GM18507 (cell line): ENCODE measurements at places on chromosomes 16 and 17.

DNA sequence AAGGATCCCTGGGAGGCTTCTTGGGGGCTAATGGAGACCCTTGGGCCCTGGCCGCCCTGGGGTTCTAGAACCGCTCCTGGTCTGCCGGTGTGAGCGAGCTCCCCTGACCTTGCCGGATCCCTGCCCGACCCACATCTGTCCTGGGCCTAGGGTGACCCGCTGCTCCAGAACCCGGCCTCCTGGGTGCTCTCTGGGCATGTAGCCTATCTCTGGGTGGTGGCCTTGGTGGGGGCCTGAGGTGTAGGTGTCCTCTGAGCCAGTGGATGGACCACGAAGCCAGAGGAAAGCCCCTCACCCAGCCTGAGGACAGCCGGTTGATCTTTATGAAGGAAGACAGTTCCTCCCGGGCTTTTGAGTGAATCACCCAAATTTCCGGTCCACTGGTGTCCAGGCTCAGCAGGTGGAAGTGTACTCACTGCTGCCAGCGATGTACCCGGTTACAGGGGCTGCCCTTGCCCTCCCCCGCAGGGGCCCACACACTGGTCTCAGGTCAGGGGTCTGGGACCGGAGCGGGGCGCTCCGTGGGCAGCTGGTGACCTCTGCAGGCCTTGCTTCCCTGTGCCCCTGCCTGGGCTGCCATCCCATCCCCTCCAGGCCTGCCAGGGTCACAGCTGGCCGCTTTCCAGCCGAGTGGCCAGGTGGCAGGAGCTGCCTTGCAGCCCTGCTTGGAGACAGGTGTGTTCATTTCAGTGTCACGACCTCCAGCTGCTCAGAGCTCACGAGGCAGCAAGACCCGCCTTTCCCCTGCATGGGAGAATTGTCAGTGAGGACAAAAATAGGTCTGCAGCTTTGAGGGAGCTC is 10.5 kb upstream of the GSE1 start:
- no peak for DNase-seq

GRCh38 chr16:48110982-48111381 is 44.8 kb downstream of the ABCC12 start:
- no peak for DNase-seq

DNA sequence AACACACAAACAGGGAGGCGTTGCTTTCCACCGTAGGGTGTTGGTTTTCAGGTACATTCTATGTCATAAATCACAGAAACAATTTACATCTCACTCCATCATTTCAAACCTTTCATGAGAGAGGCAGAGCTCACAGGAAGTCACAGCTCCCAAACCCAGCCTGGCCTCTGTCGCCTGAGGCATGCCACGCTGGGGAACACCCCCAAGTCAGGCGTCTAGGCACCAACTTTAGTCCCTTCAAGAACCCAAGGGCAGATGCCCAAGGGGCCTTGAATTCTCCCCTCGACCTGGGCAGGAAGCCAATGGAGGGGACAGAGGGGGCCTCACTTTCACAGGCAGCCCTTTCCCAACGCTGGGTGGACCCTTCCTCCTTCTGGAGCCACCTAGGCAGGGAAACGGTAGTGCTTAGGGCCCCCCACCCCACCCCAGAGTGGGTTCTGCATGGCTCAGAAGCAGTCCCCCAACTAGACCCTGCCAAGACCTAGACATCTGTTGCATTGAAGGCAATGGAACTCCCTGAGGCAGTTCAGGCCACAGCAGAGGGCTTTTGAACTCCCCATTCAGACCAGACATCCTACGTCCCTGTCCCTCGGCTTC is 10.6 kb downstream of the TBX4 start:
- no peak for DNase-seq

- no peak for DNase-seq
Observed at GRCh38 chr17:13759518-13760335, 158.0 kb upstream of the HS3ST3A1 start.
